Right lung (tissue), 10 donors: ENCODE measurements at places on chromosomes 5 and 9. TPM values are rescaled to one million over a fixed set of nuclear protein-coding genes. Genes with fewer than 3 reads are reported as not detected.
A peak's percentile ranks its signal among the peaks of the same experiment; 100 is the strongest.

- DNase-seq = peak; percentile 56
Observed at GRCh38 chr9:104748359-104749031, 1.0 kb downstream of the NIPSNAP3A start.

GRCh38 chr9:76445976-76446375, 13.0 kb upstream of the GCNT1 start:
- no peak for DNase-seq

DNA sequence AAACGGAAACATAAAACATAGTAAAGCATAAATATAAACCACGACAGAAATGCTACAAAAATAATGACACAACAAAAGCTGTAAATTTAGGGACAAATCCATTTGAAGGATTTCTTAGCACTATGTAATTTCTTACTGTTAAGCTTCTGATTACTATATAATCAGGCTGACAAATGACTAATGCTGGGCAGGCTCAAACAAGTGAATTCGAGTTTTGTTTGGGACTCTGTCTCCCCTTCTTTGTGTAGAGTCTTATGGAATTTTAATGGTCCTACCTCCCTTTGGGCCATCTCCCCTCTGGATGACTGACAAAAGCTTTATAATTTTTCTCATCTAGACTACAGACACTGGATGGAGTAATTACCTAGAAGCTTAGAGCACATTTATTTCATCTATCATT, 24.6 kb upstream of the KIF2A start:
- no peak for DNase-seq

DNA sequence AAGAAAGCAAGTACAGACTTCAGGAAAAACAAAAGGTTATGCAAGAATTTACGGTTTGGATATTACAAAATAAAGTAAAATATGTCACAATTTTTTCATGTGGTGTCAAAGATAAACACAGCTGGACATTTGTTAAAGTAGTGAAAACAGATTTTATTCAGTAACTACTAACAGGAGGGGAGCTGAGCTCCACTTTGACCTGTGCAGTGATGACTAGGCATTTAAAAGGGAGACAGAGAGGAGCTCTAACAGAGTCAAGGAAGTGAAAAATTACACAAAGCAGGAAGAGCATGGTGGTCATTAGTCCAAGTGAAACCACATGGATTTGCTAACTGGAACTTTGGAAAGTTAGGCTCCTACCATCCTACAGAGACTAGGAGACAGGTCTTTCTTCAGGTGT, 263.6 kb upstream of the PCSK5 start:
- DNase-seq = no peak

Gene SAXO1
- 0.19 TPM for polyA plus RNA-seq

Gene GRM6
- 1.5 TPM for polyA plus RNA-seq

Gene VDAC1
- 123 TPM for polyA plus RNA-seq
